ENCODE measurements at places on chromosomes 6 and 20.

- no peak for DNase-seq
Measured at GRCh38 chr6:167275001-167275400, 16.1 kb upstream of the UNC93A start.

- DNase-seq = peak; percentile 57
Measured at GRCh38 chr20:8305449-8305978, 173.4 kb downstream of the PLCB1 start.

DNA sequence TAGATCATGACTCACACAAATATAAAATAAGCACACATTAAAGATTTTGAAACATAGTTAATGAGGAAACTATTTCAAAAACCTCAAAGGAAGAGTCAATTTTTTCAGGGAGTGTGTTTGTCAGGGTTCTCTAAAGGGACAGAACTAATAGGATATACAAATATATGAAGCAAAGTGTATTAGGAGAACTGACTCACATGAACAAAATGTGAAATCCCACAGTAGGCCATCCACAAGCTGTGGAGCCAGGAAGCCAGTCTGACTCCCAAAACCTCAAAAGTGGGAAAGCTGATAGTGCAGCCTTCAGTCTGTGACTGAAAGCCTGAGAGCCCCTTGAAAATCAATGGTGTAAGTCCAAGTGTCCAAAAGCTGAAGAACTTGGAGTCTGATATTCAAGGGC lies 898.0 kb upstream of the EYS start:
- no peak for DNase-seq

GRCh38 chr6:75098709-75099108 lies 107.1 kb downstream of the COL12A1 start:
- DNase-seq = no peak

DNA sequence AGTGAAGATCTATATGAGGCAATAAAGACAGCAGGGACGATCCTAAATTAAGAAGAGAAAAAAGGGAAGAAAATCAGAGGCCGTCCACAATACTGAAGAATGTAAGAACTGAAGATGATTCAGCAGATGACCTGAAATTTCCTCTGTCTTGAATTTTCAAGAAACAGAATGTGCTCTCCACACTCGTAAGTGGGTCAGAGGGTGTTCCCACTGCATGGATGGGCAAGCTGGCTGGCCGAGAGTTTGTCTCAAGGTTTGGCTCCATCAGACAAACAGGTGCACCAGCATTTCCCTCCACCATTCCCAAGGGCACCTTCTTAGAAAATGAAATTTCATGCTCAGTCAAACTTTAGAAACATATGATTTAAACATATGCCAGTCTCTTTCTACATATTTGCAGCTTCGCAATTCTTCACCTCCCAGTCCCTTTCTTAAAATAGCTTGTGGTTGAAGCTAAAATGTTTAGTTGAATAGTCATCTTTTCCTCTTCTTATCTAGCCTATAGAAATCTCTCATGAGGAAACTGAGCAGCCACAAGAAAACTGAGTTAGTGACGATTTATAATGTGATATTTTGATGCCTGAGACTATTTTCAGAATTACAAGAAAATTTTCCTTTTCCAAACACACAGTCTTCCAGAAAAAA lies 576.4 kb downstream of the PRKN start:
- no peak for DNase-seq

GRCh38 chr20:63977739-63978276 lies 1.6 kb downstream of the SAMD10 start:
- DNase-seq = no peak

DNA sequence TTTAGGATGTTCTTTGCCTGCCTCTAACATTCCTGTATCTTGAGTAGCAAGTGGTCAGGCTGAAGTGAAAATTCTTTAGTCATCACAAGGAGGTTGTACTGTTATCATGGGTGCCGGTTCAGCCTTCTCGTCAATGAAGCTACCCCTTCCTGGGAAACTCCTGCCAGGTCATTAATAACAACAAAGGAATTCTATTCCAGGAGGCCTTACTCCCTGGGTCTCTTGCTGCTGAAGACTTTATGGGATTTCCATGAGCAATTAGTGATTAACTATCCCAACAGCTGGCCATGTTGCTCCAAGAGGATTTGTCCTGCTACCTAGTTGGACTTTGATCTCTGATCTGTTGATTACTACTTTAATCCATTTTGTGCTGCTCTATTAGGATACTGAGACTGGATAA lies 62.7 kb upstream of the ELOVL5 start:
- DNase-seq = no peak

DNA sequence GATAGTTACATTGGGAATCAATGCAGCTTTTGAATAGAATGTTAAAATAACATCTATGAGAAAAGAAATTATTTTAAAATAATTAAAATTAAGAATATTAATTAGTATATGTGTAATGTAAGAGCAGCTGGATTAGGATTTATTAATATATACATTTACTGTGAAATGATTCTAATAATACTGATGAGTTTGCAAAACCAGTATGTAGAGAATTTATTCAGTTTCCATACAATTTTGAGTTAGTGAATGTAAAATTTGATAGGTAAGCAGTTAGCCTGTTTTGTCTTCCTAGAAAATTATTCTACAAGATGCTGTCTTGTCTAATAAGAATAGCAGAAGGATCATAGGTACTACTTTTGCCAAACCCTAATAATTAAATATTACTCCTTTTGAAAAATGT lies 70.6 kb downstream of the STXBP5 start:
- no peak for DNase-seq

- no peak for DNase-seq
Measured at GRCh38 chr6:154986787-154987235, 8.3 kb upstream of the TIAM2 start.

DNA sequence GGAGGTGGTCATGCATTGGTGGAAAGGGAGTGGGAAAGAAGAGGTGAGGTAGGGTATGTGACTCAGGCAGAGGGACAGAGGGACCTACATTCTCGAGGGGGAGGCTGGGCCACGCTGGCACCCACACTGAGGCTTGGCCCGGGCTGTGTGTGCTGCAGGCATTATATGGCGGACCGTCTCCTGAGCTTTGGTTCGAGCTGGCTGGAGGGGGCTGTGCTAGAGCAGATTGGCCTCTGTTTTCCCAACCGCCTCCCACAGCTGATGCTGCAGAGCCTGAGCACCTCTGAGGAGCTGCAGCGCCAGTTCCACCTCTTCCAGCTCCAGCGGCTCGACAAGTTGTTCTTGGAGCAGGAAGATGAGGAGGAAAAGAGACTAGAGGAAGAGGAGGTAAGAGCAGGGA lies 23.4 kb downstream of the DNPH1 start:
- no peak for DNase-seq
